ENCODE measurements at places on chromosomes 3 and 15.

DNA sequence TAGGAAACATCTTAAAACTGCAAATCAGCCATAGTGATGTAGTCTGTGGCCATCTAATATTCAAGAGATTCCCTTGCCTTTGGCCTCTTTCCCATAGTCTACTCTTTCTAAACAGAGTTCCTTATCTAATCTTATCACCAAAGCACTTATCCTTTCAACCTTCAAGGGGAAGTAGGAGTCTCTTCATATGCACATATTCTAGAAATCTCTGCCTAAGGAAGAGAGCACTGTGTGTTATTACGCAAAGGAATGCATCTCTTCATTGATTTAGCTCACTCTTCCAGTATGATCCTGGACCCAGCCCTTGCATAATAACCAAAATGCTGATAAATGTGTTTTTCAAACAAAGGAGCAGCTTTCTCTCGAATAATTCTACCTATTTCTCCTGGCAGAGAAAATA, 253.7 kb upstream of the TPRG1 start:
- no peak for DNase-seq

DNA sequence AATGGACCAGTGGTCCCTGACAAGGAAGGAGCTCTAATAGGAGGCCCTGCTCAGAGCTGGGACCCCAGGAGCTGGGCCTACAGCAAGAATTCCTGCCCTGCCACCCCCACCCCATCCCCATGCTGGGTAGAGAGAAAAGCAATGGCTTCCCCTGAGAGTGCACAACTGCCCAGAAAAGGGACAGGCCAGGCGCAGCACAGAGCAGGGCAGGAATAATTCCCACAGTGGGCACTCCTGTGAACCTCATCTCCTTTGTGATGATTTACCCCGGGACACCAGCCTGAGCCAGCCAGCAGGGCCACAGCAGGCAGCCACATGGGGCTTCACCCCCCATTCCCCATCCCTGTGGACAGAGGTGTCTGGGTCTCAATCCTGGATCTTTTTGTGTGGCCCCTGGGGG, 104.0 kb upstream of the IQSEC1 start:
- no peak for DNase-seq

DNA sequence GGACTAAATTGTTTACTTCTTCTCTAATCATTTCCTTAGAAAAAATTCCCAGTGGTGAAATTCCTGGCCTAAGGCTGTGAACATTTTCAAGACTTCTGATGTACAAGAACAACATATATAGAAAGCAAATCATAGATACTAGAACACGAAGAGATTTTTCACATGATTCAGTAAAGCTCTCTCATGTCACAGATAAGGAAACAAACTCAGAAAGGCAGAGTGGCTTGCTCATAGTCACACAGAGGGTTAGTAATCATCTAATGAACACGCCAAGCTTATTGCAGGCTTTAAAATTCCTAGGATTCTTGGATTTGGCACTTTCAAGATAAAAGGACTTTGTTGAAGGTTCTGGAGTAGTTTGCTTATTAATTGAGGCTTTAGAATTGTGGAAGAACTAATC, 26.2 kb downstream of the CRTAP start:
- no peak for DNase-seq

- no peak for DNase-seq
These were observed 120.1 kb upstream of the SMAD3 start for GRCh38 chr15:66945286-66945685.

DNA sequence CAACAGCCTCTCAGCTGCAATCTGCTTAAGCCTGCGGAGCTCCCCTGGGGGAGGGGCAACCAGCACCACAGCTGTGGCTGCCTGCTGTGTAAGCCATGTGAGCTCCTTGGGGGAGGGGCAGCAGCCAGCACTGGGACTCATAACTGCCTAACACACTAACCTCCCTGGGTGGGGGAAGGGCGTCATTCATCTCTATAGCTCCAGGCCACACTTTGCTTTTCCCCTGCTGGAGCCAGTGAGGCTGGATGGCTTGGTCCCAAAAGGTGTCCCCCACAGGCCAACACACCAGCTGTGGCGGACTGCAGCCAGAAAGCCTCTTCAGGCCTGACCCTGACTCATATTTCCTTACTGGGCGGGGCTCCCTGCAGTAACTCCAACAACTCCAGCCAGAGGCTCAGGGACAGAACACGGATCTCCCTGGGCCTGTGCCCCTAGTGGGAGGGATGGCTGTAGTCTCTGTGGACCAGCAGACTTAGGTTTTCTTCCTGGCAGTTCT, 129.8 kb downstream of the PPM1L start:
- peak; percentile 64 for DNase-seq

DNA sequence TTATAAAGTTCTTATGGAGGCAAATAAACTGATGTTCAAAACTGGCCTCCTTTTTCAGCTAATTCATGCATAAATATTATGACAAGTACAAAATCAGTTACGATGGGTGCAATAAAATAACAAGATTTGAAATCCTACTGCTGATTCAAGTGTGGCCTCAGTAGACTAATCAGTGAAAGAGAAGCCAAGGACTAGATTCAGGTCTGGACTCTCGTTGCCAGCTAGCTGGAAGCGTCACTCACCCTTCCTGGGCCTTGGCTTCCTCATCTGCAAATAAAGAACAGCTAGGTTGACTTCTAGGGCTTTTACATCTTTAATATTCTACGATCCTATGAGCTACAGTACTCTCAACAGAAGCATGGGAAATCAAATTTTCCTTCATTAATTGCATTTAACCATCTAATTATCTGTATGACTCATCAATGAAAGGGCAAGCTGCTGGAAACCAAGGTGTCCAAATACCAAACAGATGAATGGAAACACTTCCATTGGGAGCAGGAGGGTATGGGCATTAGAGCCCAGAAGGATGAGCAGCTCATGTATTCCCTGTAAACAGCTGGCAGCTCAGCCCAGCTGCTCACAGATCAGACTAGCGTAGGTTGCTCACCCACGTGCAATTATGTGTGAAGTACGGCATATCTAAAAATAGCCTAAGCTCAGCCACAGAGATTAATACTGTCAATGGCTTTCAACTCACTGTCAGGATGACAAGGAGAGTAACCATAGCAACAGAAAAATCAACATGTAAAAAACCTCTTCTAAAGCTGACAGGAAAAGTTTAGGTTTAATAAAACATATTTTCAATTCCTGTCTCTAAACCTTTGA, 294.8 kb downstream of the PLCL2 start:
- DNase-seq, result no peak

DNA sequence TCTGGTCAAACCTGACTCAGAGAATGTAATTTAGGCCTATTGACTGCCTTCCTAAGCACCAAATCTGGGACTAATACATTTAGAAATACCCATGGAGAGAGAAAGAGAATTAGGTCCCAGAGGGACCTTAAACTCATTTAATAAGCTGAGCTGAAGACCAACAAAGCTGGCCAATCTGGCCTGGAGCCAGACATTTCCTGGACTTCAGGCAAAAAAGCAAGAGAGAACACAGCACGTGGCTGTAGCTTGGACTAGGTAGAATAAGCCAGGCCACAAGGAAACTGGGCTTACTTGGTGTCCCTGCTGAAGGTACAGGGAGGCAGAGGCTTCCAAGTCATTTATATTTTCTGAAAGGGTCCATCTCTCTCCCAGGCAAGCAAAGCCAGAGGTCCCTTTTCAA, 88.1 kb downstream of the RTP4 start:
- DNase-seq, result peak; percentile 69

DNA sequence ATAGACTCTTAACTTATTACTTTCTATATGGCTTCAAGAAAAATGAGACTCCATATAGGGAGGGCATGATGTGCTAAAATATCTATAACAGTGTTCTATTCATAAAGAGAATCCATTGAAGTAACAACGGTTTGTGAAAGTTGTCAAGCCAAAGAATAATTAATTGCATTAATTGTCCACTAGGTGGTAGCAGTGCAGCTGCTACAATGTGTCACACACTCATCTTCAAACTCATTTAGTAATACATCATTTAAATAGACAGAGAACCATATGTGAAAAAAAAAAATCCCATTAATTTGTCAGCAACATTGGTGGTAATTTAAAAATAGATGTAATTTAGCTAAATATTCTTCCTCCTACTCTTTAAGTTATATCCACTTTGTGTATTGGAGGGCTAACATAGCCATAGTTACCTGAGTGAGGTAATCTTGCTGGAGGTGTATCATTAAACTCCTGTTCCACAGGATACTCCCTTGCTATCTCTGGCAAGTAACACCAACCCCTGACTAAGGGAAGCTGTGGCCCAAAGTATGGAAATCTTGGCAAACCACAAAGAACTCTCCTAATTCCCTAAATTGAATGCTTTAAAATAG, 3.7 kb upstream of the CPA3 start:
- DNase-seq, result peak; percentile 73

DNA sequence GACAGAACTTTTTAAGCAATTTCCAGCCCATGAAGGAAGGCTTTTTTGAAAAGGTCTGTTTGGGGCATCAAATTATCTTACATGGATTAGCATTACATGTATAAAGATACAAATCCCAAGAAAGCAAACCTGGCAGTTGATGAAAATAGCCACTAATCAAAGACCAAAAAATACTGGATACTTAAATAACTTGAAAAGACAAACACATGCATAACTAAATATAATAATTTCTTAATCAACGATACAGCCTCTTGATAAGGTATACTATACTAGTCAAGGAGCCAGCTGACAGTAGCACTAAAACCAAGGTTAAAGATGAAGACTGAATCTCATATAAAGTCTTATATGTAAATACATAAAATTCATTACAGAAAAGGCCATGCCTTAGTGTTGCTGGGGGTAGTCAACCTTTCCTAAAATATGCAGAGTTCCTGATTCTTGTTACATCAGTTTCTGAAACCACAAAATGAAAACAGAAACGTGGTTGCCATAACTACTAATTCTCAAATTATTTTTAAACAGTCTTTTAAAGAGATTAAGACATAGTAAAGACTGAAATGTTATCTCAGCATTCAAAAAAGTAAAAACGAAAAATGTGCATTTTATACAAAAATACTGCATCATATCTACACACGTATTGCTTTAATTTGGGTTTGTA, 2.0 kb downstream of the ANKRD28 start:
- peak; percentile 64 for DNase-seq

DNA sequence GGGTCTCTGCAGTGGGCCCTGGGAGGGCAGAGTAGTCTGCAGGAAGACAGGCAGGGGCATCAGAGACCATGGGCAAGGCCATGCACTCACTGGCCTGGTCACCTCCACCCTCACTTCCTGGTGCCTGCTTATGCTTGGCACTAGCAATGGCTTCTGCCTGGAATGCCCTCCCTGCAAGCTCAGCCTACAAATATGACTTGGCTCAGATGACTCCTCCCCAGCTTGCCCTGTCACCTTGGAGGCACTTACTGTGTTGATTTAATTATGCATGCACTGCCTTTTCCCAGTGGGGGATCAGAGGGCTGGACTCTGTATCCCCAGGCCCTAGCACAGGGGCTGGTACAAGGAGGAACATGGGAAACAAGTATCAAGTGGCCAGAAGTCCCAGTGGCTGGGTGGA, 7.8 kb downstream of the C3orf18 start:
- no peak for DNase-seq

GRCh38 chr3:37676885-37677284, 184.8 kb upstream of the CTDSPL start:
- no peak for DNase-seq

DNA sequence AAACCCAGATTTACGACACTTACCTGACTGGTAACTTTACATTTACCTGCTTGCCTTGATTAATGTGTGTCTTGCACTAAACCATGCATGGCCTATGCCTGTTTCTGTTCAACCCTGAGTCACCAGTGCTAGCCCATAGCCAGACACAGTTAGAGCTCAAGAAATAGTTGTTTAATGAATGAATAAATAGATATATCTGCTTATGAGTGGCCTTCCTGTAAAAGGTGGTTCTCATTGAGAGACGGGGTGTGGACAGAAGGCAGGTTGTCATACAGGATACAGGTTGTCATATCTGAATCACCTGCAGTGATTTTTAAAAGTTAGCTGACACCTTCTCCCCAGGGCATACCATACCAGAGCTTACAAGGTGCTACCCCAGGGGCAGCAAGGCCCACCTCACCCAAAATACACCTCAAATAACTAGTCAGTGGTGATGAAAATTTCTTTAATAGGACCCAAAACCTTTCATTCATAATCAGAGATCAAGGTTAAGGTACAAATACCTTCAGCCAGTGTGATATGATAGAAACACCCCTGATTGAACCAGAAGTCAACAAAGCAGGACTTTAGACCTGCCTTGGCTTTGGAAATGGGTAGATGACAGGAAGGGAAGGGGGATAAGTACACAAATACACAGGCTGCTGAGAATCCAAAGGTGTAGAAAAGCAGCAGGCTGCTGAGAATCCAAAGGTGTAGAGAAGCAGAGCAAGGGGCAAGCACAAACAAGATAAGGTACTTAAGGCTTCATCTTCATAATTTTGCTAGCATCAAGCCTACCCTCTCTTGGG, 45.4 kb upstream of the TSC22D2 start:
- no peak for DNase-seq

DNA sequence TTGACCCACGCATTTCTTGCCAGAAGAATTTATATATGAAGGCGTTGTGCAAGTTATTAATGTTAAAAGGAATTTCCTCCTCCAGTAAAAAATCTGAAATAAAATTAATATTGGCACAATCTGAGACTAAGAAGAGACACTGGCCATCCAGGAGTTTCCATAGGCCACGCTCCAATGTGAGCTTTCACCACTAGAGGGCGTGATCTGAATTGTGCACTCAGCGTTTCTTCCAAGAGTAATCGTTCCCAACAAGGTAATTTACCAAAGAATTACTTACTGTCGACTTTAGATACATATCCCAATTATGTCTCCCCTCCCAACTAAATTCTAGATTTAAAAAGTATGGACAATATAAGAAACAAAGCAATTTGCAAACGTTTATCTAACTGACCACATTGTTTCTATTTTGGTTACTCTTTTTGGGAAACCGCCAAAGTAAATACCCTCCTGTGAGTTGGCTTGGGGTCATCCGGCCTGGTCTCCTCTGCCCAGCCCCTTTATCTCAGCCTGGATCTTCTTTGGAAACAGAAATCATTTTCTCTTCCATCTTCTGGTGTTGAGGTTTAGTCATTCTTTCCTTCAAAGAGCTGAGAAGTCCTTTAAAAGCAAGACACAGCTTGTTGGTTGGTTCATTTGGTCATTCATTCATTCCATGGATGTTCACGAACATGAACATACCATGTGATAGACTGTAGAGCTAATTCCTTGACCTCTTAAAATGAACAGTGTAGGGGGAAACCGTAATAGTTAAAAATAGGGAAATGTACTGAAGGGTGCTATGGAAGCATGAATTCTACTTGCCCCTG, 26.2 kb downstream of the POLR2M start:
- peak; percentile 78 for DNase-seq

DNA sequence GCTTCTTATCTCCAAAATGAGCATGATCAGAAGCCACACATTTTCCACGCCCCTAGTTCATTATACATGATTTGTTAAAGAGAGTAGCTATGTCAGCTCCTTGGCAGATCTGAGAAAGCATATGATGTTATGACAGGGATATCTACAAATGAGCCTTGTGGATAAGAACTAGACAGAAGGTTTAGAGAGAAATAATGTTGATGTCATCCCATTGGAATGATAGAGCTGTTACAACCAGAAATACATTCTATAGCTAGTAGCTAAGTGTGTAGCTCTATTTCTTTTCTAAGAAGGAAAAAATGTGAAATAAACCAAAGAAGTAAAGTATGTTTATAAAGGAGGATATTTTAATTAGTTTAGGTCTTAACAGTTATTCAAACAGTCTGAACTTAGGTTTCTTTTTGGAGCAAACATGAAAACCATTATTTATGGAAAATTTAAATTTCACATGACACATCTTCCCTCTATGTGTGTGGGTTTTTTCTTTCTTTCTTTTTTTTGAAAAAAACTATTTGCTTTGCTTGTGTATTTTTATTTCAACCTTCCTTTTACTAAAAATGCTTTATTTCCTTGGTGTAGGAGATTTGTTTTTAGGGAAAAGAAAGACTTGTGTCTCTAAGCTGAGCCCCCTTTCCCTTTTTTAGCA, 167.7 kb downstream of the GHSR start:
- DNase-seq, result no peak
